ENCODE measurements at places on chromosomes 2 and 18. TPM values are rescaled to one million over a fixed set of nuclear protein-coding genes. Genes with fewer than 3 reads are reported as not detected.

The CNTNAP5 gene
- not detected for total RNA-seq

The STARD6 gene
- 0.53 TPM for total RNA-seq

The CHRND gene
- not detected for total RNA-seq

The SAG gene
- not detected for total RNA-seq

The MEIS1 gene
- total RNA-seq = 76.1 TPM

The SUMO1 gene
- 116 TPM for total RNA-seq

The RGPD4 gene
- total RNA-seq = under 0.01 TPM

The GCG gene
- not detected for total RNA-seq

The TMEM169 gene
- total RNA-seq = 0.40 TPM

The RIOK3 gene
- total RNA-seq = 67.5 TPM

The CTIF gene
- 19.8 TPM for total RNA-seq

Data from aortic smooth muscle cell (primary cell).